ENCODE measurements at places on chromosomes 7 and 10.

DNA sequence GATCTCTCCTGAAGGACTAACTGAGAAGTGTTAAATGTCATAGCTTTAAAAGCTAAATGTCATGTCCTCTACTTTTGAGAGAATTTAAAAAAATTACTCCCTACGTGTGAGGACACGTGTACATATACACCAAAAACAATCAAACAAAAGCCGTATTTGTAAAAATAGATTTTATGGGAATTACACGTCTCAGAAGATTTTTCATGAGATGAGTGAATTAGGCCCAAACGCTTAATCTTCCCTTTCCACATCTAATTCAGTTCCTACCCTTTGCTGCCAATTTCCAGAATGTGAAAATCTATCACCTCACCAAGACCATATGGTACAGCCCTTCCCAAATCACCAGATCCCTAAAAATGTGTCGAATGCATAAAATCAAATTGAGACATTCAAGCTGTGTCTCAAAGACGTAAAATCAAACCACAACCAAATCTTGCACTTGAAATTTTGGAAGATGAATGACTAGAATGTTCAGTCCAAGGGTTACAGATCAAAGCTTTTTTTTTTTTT is 1.0 kb upstream of the CTTNBP2 start:
- DNase-seq = no peak

GRCh38 chr7:28808796-28809533 is 149.2 kb downstream of the TRIL start:
- no peak for DNase-seq

GRCh38 chr7:22146961-22147512 is 201.3 kb upstream of the CDCA7L start:
- DNase-seq = no peak

DNA sequence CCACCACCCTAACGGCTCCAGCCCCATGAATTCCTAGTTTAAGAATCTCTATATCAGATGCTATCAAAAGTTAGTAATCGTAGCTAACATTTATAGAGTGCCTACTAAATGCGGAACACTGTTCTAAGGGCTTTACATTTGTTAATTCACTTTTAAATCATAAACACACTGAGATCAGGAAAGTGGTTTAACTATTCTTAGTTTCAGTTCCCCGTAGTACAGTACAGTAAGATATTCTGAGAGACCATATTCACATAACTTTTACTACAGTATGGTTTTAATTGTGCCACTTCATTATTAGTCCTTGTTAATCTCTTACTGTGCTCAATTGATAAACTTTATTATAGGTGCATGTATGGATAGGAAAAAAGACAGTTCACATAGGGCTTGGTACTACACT is 22.5 kb downstream of the SYPL1 start:
- DNase-seq = no peak

GRCh38 chr7:129466796-129467195 is 32.6 kb downstream of the STRIP2 start:
- no peak for DNase-seq

GRCh38 chr7:16839646-16840045 is 34.8 kb upstream of the AGR2 start:
- DNase-seq = no peak

DNA sequence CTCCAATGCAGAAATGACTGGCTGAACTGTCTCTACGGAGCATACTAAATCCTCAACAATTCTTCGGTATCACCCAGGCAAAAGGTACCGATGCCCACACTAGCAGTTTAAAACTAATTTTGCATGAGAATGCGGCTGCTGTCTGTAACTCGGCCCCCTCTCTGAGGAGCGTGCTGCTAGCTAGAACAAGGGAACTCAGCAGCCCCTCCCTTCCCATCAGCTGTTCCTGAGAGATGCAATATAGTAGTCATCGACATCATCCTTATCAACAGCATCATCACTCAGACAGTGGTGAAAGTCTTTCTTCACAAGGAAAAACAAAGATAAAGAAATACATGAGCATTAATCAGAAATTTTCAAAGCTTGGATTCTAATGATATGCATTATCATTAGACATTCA is 189.1 kb upstream of the FRMD4A start:
- DNase-seq = no peak

- no peak for DNase-seq
Observed at GRCh38 chr7:113128031-113128430, 9.7 kb upstream of the SMIM30 start.

GRCh38 chr10:1536341-1536740 is 201.0 kb downstream of the ADARB2 start:
- no peak for DNase-seq

DNA sequence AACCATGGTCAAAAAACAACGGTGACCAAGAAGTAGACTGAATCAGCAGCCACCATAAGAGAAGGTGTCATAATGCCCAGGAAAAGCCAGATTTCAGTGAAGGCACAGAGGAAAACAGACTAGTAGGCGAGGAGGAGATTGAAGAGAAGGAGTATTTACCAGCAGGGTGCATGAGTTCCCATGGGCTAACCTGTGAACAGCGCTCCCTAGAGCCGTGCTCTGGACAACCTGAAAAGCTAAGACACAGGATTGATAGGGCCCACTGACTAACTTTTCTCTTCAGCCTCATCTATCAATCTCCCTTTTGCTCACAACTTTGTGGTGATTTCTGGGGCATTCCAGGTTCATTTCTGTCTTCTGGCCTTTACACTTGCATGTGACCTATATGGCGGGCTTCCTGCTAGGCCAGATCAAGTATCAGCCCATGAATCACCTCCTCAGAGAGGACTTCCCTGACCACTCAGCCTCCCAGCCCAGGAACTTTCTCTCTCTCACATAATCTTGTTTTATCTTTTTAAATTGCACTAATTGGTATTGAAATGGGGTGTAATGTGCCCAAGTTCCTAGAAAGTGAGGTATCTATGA is 12.8 kb downstream of the ANKRD22 start:
- DNase-seq = no peak

DNA sequence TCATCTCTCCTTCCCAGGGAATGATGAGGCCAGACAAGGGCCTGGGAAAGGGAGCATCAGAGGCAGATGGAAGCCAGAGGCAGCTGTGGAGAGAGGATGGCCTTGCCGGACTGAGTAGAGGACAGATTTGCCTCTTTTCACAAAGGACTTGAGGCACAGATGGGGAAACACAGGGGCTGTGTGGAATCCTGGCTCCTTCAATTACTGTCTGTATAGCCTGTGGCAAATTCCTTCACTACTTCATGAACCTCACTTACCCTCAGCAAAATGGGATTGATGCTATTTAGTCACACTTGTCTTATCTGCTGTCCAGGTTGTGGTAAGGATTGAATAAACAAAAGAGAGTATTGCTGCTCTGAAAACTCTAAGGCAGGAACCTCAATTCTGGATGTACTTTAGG is 40.3 kb downstream of the SLC25A28 start:
- DNase-seq = no peak

GRCh38 chr10:133379152-133379800 is at the start of gene PAOX:
Gene PAOX (plus strand): TSS chr10:133379262. CDS start chr10:133379317, 55 bp downstream.
- peak; percentile 52 for DNase-seq

DNA sequence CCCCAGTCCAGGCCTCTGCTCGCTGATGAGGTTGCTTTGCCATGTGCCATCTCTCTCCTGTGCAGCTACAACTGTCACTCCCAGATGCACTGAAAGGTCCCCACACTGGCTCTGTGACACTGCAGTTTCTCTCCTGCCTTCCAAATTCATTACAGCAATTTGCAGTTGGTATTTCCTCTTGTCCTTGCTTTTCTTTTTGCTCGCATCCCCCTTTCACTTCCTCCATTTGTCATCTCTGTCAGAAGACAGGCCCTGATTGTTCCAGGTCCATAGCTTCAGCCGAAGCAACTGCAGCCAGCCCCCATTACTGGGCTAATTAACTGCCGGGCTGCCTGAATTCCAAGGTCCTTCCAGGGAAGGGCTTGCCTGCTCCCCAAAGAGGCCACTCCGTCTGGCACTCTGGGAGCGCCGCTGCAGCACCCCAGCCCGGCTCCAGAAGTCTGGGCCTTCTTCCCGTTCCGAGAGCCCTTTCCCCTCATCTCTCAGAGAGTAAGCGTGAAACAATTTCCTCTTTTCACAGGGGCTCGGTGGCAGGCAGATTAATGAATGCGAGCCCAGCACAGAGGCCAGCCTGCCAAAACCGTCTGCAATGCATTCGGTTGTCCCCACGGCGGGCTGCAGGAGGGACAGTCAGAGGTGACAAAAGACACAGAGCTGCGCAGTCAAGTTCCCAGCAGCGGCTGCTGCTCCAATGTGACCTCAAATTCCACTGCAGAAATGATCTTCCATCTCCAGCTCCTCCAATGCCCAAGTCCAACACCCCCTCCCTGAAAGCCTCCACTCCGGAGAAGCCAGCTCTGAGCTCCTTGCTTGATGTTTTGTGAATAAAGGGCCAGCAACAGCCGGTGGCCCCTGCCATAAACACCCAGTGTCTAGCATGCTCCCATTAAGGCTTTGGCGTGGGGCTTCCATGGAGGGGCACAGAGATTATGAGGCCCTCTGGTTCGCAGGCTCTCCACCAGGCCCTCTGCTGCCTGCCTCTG is 279.4 kb upstream of the HABP2 start:
- DNase-seq = no peak

DNA sequence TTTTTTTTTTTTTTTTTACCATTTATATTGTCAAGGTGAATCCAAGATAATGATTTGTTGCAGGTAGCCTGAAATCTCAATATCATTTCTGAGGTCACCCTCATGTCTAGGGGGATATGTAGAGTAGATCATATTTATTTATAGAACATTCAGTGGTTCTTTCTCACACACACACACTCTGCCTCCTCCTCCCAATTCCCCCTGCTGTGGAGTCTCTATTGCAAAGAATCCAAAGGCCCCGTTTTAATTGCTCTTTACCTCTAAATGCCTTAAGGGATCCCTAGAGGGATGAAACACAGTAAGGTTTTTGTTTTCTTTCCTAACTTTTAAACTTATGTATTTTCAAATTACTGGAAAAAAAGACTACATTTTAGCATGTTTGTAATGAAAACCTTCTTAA is 170.0 kb downstream of the PRKG1 start:
- no peak for DNase-seq

DNA sequence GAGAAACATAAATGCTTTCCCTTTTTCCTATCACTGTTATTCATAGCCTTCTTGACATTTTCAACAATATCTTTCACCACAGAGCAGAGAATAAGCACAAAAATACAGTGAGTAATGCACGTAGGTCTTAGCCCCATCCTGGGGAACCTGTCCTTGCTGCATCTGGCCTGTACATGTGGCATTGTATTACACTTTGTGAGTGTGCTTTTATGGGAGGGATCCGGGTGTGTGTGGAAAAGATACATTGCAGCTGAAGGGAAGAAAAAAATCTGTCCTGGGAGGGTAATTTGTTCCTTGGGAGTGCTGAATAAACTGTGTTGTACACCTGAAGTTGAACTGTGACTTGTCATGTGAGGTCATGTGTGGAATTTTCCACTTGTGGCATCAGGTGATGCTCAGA is 422.7 kb upstream of the LRGUK start:
- no peak for DNase-seq

GRCh38 chr7:130641497-130641896 is 27.1 kb downstream of the COPG2 start:
- no peak for DNase-seq

- no peak for DNase-seq
Observed at GRCh38 chr7:49703337-49703736, 70.1 kb upstream of the VWC2 start.

DNA sequence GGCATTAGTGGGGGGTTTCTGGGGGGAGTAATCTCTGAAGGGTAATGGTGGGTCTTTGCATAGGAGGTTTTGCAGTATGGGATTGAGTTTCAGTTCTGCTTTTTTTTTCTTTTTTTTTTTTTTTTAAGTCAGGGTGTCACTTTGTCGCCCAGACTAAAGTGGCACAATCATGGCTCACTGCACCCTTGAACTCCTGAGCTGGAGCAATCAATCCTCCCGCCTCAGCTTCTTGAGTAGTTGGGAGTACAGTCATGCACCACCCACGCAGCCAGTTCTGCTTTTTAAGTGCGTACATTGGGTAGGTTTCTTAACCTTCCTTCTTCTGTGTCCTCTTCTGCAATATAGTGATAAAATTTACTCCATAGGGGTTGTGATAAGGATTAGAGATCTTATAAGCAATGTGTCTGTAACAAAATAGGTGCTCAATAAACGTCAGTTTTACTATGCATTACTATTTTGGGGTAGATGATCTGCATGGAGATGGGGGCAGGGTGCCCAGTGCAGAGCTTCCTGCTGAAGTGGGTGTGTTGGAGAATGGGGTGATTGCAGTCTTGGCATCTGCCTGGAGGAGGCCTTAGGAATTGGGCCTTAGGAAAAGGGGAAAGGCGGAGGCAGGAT is 9.6 kb downstream of the KAZALD1 start:
- no peak for DNase-seq

GRCh38 chr7:49766966-49767365 is 6.5 kb upstream of the VWC2 start:
- DNase-seq = no peak

GRCh38 chr7:133167300-133167699 is 85.4 kb upstream of the CHCHD3 start:
- no peak for DNase-seq

- no peak for DNase-seq
Observed at GRCh38 chr10:16765509-16766375, 51.5 kb downstream of the RSU1 start.

Data from stimulated activated CD8-positive, alpha-beta memory T cell treated with anti-CD3 and anti-CD28 coated beads, Interleukin-7, amount 100 ng/mL, for 4 hours (primary cell).